ENCODE measurements at places on chromosomes 7 and 10.
A peak's percentile ranks its signal among the peaks of the same experiment; 100 is the strongest.

DNA sequence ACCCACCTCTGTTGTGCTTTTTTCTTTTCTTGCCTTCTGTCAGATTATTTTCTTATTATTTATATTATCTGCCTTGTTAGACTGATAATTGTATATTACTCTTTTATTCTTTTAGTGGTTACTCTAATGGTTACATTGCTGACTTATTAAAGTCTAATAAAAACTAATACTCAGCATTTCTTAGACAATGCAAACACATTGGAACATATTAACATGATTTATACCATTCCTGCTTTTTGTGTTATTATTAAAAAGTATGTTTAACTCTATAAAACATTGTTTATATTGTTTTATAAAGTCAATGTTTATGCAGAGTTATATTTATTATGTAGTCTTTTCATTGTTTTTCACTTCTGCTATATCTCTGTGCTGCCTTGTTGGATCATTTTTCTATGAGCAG, 68.0 kb upstream of the CACNA2D1 start:
- DNase-seq: no peak

GRCh38 chr7:96669812-96670211, 39.8 kb downstream of the SEM1 start:
- no peak for DNase-seq

- peak; percentile 73 for DNase-seq
Measured at GRCh38 chr7:107180378-107180777, 11.6 kb downstream of the HBP1 start.

GRCh38 chr10:32166365-32166764, 110.1 kb upstream of the KIF5B start:
- no peak for DNase-seq

DNA sequence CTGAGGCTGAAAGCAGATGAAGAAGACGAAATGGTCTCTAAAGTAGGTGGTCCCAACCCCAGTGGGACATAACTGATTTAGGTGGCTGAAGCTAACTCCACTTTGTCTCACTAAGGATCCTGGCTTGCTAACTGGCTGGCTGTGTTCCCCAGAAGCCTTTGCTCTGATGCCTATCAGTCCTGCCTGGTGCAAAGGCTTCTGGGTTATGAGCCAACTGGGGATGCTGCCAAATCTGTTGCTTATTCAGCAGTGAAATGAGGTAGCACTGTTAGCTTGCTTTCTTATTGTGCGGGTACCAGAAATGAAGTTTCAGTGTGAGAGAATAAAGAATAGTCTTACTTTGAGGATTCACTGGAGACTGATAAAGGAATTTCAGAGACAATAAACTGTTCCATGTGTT, 18.1 kb downstream of the PRKG1 start:
- DNase-seq: no peak

DNA sequence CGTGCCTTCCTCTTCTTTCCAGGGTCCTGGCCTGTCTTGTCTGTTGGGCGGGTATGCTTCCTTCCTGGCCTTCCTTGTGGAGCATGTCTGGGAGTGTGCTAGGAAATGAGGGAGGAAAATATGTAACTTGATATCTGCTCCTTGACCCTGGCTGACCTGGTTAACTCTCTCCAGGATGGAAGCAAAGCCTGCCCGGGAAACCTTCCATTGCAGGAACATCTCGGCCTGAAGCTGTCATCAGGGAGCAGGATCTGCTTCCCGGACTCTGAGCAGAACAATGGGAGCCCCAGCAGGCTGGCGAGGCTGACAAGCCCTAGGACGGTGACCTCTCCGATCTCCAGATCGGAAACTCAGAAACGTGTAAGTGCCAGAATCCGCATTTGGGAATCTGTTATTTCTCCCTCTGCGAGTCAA, 340.3 kb downstream of the FRMD4A start:
- DNase-seq: no peak

DNA sequence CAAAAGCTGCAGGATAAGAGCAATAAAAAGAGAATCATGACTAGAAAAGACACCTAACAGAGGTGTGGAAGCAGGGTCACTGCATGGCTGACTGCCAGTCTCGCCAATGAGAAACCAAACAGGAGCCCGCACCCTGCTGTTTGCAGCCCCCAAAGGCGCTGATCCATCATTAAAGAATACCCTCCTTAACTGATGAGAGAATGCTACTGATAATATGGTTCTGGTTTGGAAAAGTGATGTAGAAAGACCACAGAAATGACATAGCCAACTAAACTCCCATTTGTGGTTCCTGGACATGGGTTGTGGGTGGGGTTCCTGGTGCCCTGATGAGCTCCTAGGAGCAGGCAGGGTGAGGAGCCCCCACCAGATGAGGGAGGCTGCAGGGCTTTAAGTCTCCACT, 207.4 kb downstream of the TNS3 start:
- DNase-seq: no peak

- no peak for DNase-seq
Measured at GRCh38 chr10:110788620-110789385, 82.9 kb upstream of the PDCD4 start.

DNA sequence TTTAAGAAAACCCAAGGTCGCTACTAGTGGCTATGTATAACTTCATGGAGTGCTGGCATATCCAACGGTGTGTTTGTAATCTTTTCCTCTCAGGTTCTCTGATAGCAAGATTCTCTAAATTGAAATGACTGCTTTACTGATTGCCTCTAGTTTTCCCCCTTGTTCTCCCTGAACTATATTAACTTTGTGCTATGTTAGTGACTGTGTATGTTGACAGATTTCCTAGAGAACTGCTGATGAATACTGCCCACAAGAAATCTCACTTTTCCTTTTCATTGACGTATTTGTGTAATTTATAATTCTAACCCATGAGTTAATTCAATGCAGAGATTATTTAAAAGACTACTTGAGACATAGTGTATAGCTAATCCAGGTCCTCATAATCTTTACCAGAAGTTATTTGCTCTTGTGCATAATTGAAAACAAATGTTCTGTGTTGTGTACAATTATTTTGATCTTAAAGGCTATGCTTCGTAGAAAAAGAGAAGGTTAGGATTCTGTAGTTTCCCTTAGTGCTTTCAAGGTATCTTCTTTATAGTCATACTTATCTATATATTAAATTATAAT, 70.6 kb upstream of the GLCCI1 start:
- no peak for DNase-seq

- no peak for DNase-seq
Measured at GRCh38 chr10:127527891-127528290, 21.2 kb upstream of the NPS start.

DNA sequence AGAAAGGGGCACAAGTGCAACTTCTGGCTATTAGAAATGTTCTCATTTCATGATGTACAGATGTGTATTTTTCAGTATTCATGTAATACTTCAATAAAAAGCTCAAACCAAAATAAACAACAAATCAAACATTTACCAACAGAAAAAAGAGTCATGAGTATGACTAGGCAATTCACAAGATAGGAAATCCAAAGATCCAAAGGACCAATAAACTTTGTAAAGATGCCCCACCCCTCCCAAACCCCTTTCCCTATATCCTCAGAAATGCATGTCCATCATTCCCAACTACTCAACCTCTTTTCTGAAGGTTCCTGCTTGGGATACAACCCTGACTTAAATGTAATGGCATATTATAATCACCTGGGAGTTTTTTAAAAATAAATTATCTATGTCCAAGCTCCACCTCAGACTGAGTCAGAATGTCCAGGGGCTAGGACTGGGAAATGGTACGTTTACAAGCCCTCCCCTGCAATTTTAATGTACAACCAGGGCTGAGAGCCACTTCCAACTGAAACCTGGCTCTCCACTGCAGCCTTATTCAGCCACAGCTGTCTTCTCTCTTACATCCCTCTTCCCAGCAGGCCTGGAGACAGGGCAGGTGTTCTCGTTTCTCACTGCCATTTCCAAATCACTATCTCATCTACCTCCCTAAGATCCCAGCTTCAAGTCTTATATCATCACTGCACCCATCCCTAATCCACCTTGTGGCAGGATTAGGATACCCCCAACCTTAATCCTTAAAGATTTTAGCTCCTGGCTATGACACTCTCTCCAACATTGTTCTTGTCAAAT, 36.5 kb downstream of the COA1 start:
- no peak for DNase-seq

- DNase-seq: no peak
Measured at GRCh38 chr7:452791-453455, 66.7 kb downstream of the PDGFA start.

DNA sequence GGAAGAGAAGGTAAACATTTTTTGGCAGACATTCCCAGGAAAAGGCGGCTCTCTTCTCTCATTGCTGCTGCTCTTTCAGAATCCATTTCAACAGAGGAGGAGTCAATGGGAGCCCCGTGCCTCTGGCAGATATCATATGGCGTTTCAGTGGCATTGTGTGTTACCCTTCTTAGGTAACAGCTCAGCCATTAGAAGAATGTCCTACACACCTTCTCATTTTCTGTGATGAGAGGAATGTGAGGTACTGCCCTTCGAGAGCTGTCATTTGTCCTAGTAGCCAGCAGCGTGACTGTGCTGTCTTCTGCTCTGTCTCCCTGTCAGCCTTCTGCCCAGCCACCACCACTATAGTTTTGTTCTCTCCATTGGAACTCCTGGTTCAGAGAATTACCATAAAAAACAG, 102.4 kb downstream of the EGFR start:
- DNase-seq: no peak

DNA sequence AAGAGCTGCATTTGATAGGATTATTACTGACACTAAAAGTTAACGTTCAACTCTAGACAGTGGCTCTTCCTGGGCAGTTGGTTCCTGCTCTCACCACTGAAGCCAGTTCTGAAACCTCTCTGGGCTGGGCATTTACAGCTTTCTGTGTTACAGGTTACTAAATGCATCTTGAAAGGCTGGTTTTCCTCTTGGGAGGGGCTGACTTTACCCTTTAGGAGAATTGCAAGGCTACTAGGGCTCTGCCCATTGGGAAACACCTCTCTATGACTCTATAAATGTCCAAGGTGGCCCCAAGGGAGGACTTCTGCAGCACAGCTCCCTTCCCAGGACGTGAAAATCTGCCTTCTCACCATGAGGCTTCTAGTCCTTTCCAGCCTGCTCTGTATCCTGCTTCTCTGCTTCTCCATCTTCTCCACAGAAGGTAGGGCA, at the start of gene GPR15LG:
Gene GPR15LG (plus strand): TSS at position 301 of the 429 bp plus-strand sequence. CDS start 51 bp downstream, at position 352.
- DNase-seq: no peak
